ENCODE measurements at places on chromosomes 7 and 10.

GRCh38 chr7:73354821-73355220 lies 26.9 kb downstream of the FKBP6 start:
- DNase-seq: no peak

DNA sequence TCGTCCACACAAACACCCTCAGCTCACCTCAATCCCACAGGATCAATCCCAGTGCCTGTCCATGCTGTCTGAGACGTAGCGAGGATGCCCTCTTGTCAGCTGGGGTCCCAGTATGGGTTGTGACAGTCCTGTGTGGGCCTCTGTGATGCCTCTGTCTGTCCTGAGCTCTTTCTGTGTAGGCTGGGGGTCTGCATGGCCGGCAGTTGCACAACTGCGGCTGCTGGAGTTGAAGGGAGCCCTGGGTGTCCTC lies 12.4 kb downstream of the ANTXRL start:
- no peak for DNase-seq

GRCh38 chr10:96513305-96513697 lies 425 bp downstream of the TLL2 start:
- no peak for DNase-seq

GRCh38 chr10:29011516-29011915 lies 277.4 kb upstream of the LYZL1 start:
- no peak for DNase-seq

DNA sequence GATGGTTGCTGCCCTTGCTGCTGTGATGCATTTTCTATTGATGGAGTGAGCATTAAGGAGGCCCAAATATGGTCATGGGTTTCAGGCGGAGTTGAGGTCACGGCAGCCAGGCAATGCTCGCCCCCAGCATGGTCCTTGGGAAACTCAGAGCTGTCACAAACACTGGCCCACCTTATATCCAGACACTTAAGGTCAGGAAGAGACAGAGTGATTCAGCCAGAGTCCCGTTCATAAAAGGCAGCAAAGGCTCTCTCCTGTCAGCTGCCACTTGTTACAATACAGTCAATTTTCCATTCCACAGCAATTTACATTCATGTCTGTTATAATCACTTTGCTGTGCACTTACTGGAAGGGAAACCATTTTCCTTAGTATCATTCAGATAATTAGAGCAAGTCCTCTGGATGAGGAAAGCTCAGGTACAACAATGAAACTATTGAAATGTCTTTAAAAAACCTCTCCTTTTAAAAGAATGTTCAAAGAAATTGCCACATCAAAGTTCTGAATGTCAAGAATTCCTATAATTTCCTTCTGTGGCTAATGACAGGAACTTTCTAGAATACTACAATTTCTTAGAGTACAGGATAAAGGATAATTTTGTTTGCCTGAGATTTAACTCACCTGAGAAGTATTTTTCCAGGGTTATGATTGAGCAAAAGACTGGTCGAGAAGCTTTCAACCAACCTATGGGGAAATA lies 14.8 kb upstream of the ANKRD1 start:
- DNase-seq: no peak

DNA sequence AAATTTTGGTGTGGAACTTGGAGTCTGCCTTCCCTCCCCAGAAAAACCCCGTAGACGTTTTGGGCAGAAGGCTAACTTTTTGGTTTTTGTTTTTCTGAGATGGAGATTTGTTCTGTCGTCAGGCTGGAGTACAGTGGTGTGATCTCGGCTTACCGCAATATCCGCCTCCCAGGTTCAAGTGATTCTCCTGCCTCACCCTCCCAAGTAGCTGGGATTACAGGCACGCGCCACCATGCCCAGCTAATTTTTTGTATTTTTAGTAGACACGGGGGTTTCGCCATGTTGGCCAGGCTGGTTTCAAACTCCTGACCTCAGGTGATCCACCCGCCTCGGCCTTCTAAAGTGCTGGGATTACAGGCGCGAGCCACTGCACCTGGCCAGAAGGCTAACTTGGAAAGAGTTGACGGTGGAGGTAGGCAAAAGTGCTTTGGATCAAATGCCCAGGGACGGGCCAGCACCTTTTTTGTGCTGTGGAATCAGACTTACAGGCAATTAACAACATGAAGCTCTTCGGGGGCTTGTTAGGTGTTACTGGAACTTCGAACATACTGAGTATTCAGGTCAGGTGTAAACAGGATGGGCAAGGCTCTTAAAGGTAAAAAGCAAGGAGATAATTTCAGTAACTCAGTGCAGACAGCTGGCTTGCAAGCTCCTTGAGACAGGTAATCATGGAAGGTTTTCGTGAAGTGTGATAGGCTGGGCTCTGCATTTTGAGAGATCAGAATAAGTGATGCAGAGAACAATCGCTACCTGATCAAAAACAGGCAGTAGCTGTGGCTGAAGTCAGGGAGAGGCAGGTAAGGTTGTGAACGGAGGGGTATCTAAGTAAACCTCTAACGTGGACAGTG lies 1.8 kb downstream of the PPP1R35 start:
- no peak for DNase-seq

DNA sequence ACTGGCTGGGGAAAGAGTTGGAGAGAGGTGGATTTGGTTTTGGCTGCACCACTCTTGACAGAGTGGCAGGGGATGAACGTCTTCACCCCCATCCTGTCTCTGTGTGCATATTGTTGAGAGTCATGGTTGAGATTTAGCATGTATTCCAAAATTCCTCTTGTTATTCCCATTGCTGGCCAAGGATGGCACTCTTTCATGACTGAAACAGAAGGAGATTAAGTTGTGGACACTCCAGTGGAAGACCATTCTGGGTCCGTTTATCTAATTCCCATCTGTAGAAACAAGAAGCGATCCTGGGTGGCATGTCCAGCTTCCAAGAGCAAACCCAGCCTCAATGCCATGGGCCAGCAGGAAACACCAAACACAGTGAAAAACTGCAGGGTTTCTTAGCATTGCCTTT lies 469.0 kb upstream of the IGFBP3 start:
- DNase-seq: no peak

GRCh38 chr7:100132697-100133151 lies 6.0 kb downstream of the MBLAC1 start:
- no peak for DNase-seq

DNA sequence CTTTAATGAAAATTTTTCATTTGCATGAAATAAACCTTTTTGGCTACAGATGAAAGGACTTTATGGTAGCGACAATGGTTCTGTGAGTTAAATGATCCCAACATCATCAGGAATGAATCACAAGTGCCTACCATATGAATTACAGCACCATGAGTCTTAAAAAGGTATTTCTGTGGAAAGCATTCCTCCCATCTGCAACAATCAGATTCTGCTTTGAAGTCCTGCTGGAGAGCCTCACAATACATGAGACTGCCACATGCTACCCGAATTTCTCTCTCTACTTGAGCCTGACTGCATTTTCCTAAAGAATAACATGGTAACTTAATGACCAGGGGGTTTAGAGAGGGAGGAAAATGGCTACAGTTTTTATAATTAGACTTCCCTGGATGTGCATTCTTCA lies 190.3 kb downstream of the TWIST1 start:
- DNase-seq: no peak

- DNase-seq: no peak
Measured at GRCh38 chr7:128863433-128863989, 855 bp downstream of the ATP6V1F start.

DNA sequence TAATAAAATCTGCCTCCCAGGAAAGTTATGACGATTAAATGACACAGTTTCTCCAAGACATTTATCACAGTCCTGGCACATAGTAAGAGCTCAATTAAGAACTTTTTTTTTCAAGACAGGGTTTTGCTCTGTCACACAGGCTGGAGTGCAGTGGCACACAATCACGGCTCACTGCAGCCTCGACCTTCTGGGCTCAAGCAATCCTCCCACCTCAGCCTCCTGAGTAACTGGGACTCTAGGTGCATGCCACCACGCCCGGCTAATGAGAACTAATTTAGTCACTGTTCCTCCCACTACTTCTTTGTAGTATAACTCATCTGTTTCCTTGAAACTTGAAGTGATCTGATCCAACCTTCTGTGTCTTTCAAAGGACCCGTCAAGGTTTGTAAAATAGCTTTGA lies 42.2 kb upstream of the MXI1 start:
- no peak for DNase-seq

GRCh38 chr10:69481305-69481704 lies 30.0 kb downstream of the TSPAN15 start:
- DNase-seq: no peak

GRCh38 chr7:135976312-135977006 lies 700 bp downstream of the MTPN start:
- DNase-seq: no peak

DNA sequence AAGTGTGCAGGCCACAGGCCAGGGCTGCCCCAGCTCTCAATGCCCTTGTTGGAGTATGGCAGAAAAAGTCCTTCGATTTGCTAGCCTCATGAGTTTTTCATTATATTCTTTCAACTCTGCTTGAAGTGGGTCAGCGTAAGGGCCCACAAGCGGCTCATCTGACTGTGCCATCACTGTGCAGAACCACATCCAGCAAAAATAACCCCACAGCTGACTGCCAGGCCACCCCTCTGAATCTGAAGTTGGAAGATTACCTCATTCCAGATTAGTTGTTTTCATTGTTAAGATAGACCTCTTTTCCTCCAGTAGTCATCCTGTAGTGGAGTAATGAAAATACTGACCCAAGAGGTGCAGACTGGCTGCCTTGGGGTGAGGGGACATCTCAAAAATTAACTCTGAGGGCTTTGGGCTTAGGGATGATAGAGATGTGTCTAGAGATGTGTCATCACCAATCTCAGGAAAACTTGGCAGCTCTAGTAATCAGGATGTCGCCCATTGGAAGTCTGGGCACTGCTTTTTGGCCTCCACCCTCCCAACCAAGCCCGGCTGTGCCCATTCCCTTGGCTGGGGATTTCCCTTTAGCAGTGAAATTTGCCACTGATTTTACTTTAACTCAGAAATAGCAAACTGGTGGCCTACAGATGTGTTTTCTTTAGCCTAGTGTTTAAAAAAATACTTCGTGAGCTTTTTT lies 164.3 kb downstream of the LCOR start:
- DNase-seq: no peak

DNA sequence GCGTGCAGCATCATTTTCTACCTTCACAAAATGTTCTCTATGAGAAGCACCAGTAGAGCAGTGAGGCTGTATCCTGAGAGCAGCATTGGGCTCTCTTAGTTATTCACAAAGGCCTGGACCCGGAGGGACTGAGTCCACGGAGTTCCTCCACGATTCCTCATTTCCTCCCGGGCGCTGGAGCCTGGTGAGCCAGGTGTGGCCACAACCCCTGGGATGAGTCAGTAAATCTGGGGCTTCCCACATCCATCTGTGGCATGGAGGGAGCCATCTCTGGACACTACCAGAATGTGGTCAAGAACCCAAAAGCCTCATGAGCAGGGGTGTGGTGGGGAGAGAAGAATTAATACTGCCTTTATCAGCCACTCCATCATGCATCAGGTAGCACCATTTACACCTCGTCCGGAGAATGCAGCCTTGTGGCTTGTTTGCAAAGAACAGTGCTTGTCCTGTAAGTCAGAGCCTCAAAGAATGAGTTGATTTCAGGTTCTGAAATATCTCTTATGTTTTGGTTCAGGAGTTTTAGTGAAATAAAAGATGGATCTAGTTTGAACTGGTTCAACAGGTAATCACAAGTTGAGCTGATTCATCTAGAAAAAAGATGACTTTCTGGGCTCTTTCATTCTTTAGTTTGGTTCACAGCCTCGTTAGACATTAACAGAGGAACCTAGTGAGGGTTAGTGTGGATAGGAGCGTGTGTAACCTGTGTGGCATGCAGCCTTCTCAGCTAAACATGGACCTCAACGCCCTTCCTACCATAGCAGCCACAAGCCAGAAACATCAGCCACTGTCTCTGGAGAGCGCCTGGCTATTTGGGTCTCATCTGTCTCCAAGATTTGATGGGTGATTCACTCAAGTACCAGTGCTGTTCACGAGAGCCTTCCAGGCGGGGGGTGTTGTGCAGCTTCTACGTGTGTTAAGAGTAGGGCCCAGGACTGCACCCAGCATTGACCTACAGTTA lies 95.2 kb downstream of the WDR37 start:
- DNase-seq: no peak

DNA sequence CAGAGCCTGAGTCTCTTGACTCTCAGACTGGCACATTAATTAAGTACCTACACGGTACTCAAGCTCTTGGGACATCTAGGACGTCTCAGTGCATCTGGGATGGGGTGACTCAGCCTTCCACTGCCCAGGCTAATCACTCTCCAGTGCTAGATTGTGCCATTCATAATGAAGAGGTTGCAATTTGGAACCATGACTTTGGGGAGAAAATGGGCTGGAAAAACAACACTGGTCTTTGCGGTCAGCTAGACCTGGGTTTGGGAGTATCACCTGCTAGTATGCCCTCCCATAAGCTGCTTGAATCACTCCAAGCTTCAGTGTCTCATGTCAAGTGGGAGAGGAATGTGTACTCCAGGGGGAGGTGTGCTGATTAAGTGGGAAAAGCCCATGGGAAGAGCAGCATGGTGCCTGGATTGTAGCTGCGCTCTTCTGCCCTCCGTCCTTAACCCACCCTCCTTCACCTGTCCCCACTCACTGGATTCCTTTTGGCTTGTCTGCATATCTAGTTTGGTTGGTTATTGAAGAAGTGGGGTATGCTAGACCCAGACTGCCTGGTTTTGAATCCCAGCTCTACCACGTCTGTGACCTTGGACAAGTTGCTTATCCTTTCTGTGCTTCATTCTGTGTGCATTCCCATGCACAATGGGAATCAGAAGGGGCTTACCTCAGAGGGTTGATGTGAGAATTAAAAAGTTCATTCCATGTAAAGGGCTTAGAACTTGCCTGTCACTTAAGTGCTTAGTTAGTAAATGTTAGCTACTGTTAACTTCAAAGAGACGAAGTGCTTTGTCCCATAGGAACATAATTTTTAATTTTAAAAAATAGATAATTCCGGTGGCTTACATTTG lies 3.8 kb downstream of the NFE2L3 start:
- no peak for DNase-seq

- no peak for DNase-seq
Measured at GRCh38 chr10:31660300-31660699, 268.3 kb downstream of the ARHGAP12 start.

DNA sequence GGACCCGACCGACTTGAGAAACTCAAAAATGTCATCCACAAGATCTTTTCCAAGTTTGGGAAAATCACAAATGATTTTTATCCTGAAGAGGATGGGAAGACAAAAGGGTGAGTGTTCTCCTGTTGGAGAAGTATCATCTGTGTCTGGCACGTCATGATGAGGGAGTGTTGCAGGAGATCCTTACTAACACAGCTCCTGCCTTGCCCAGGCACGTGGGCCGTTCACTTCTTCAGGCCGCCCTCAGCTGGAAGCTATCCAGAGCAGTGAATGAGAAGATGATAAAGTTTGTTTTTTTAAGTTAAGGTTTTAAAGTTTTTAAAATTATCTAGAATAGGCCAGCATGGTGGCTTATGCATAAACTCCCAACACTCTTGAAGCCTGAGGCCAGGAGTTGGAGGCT lies 6.2 kb downstream of the EIF3B start:
- DNase-seq: no peak

- no peak for DNase-seq
Measured at GRCh38 chr7:105831824-105832535, 44.4 kb downstream of the ATXN7L1 start.

DNA sequence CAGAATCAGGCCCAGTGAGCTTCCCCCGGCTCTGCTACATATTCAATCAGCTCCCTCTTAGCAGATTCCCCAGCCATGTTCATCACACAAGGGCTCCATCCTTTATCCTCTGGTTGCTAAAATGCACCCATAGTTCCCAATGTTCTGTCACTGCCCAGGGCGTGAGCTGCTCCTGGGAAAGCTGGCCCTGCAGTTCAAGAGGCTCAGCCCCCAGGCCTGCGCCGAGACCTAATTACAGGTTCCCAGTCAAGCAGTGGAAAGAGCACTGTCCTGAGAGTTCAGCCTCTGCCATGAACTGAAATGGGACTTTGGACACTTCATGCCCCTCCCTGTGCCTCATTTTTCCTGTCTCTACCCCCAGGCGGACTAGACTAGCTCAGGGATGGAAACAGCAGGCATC lies 75.6 kb downstream of the GPR26 start:
- no peak for DNase-seq

All from SIG-M5 (cell line).